ENCODE measurements at places on chromosomes 6 and 20.

DNA sequence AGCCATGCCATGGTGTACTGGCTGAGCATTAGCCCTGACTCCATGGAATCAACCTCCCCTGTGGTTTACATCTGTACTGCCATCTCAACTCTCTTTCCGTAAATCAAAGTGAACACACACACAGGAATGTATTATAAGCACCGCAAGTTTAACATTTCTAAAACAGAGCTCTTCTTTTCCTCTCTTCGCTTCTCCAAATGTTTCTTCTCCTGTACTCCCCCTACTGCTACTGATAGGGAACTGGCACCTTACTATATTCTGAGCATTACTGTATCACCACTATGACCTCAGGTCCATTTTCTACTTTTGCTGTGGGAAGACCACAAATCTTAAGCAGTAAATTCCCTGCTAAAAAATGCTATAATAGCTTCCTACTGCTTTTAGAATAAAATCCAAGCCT lies 101.2 kb downstream of the NUS1 start:
- DNase-seq: no peak

DNA sequence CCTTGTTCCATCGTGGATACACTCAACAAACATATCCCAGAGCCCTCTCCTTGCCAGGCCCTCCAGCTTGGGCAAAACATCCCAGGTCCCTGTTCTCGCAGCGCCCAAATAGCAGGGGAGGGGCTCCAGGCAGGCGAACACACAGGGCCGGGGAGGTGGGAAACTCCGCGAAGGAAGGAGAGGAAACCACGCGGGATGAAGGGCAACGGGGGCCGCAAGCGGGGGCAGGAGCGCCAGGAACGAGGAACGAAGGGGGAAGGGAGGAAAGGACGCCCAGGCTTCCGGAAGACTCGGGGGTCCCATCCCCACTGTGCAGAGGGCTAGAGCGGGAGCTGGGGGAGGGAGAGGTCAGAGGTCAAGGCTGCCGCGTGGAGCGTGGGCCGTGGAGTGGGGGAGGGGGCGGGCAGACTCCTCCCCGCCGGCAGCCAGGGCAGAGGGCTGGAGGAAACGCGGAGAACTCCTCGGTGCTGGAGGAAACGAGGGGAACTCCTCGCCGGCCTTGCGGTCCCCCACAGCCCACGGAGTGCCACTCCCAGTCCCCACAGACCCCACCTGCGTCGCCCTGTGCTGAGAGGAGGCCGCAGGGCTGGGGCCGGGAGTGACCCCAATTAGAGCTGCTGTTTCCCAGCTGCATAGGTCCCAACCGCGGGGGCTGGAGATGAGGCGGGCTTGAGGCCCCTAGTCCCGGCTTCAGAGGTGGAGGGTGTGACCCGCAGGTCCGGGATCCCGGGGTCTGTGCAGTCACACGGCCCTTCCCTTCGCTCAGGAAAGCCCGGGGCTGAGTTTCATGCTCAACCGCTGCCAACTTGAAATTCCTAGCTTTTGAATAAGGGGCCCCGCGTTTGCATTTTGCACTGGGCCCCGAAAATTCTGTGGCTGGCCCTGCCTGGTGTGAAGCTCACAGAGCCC lies 1.2 kb upstream of the RBM38 start:
- DNase-seq: no peak

DNA sequence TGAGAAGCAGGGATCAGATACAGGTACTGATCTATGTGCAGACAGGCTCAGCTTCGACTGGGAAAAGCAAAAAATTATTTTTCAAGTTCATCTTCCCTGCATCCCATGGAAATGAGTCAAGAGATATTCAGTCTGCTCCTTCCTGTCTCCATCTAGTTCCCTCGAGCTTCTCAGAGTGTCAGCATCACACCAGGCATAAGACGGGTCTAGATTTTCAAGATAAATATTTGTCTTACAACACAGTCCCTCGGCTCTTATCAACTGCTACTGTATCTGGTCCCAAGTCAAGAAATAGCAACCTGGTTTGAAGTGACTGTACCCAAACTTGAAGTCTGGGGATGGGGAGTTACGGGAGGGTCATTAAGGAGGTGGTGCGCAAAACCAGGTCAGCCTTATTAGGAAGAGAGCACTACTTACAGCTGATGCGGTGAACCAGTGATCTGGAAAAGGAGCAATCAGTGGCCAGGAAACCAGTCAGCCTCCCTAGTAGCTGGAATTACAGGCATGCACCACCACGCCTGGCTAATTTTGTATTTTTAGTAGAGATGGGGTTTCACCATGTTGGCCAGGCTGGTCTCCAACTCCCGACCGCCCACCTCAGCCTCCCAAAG lies 29.7 kb downstream of the ZMYND8 start:
- DNase-seq: no peak

GRCh38 chr6:156256161-156256560 lies 521.0 kb upstream of the ARID1B start:
- no peak for DNase-seq

- DNase-seq: no peak
Measured at GRCh38 chr6:3382326-3383279, 74.2 kb downstream of the SLC22A23 start.

- DNase-seq: no peak
Measured at GRCh38 chr6:31965700-31966099, 6.2 kb downstream of the DXO start.

GRCh38 chr6:129105035-129105434 lies 222.1 kb downstream of the LAMA2 start:
- DNase-seq: no peak

DNA sequence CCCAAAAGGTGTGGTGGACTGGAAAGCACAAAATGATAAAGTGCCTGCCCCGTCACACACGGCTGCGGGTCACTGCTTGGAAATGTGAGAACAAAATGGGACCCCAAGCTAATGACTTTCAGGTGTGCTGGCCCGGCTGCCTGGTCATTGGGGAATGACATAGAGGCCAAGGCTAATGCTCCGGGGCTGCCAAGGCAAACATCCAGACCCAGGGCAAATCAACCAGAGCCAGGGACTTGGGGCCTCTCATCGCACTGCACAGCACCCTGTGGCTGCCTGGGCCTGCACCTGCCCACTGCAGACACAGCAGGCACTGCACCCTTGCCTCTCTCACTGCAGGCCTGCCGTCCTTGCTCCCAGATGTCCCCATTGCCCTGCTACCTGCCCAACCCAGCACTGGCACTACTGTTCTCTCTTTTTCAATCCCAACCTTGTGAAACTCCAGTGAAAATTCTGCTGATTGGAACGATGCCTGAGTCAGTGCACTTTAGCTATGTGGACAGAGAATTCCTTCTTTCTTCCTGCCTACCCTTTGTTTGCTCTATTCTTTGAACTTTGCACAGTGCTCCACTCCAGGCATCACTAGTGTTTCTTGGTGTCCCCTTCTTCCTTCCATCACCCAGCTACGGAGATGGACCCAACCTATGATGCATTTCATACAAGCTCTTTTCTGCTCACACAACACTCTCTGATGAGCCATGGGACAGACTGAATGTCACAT lies 849.5 kb downstream of the MAFB start:
- DNase-seq: no peak

DNA sequence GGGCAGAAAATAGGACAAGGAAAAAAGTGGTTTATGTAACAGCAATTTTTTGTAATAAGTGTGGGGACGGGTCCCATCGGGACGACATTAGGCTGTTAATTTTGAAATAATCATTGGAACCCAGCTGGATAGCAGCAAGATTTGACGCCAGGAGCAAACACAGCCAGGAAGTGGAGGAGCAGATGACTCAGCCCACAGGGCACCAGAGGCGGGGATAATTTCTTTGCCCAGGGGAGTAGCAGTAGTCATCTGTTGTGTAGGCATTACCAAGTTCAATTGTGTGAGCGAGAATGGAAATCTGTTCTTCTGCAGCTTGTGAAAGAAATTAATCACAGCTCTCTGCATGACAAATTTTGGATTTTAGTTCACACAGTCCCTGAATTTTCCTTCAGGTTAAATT lies 22.6 kb upstream of the RIN2 start:
- DNase-seq: no peak

DNA sequence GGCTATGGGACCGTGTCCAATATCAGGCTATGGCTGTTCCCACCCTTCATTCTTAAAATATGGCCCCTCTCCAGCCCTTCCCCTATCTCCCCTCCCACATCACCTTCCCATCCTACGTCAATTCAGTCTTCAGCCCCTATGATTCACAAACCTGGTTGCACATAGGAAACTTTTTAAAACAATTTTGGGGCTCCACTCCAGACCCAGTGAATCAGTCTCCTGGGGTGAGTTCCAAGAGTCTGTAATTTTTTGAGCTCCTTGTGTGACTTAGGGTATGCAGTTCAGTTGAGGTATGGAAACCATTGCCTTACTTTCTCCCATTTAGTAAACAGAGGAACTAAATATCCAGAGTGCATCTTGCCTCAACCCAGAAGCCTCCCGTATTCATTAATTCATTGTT lies 5.5 kb downstream of the HNF4A start:
- no peak for DNase-seq

DNA sequence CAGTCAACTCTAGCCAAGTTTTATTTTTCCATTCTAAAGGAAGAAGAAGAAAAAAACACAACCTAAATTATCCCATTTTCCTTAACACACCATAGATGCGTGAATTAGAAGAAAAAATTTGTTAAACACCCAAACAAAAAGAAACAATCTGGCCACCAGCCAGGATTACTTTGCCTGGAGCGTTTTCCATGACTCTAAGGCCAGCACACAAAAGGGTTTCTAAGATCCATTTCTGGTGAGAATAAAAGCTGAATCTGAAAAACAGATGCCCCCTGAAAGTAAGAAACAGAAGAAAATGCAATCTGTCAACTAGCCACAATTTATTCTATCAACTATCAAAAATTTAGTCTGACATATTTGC lies 267.2 kb upstream of the SULF2 start:
- no peak for DNase-seq

DNA sequence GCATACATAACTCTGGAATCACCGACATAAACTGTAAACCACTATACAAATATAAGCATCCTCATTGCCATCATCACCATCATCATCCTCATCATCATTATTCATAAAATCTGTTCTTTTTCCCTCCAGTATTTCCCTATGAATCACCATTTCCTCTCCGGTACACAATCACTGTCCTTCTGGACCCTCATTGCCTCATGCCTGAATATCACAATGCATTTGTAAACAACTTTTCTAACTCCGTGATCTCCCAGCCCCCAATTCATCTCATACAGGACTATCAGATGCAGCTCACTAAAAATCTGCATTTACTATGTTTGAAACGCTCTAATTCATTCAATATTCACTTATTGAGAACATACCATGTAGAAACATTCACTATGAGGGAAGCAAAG lies 339.7 kb downstream of the TBC1D32 start:
- DNase-seq: no peak

- DNase-seq: no peak
Measured at GRCh38 chr20:10940941-10941340, 267.1 kb upstream of the JAG1 start.

GRCh38 chr6:35716798-35717197 lies 20.0 kb upstream of the ARMC12 start:
- no peak for DNase-seq

- DNase-seq: no peak
Measured at GRCh38 chr6:16570946-16571345, 190.3 kb downstream of the ATXN1 start.

- DNase-seq: no peak
Measured at GRCh38 chr20:25203089-25203488, 7.6 kb downstream of the ENTPD6 start.

GRCh38 chr6:64750910-64751309 lies 956.1 kb downstream of the EYS start:
- DNase-seq: no peak

DNA sequence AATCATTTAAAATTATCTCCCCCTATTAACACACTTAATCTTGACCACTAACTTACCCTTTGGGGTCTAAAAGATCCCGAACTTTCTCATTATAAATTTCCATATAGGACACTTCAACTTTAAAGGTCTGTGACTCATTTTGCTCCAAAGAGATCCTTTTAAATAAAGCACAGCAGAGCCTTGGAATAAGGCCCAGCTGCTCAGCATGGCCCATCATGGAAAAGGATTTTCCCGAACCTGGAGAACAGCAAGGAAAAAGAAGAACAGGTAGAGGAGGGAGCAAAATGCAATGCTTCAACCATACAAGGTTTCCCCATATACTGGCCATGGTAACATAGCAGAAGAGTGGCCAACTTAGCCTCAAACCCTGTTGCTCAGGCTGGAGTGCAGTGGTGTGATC lies 132.1 kb downstream of the KIF13A start:
- no peak for DNase-seq

DNA sequence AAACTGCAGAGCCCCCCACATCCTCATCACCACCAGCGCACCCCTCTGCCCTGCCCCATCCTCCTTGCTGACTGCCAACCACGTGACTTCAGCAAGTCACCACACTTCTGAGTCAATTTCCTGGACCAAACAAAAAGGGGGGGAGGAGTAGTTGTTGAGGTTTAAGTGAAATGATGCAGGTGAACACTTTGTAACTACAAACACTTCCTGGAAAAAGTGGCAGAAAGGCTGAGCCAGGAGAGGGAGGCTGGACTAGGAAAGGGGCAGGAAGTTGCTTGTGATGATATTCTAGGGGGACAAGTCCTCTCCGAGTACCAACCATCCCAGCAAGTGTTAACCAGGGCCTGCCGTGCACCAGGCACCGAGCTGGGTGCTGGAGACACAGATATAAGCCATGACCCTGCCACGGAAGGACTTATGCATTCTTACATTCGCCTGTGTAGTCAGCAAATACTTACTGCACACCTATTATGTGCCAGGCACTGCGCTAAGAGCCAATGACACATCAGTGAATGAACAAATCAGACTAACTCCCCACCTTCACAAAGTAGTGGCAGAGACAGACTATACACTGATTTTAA lies 67.3 kb downstream of the PREX1 start:
- no peak for DNase-seq

DNA sequence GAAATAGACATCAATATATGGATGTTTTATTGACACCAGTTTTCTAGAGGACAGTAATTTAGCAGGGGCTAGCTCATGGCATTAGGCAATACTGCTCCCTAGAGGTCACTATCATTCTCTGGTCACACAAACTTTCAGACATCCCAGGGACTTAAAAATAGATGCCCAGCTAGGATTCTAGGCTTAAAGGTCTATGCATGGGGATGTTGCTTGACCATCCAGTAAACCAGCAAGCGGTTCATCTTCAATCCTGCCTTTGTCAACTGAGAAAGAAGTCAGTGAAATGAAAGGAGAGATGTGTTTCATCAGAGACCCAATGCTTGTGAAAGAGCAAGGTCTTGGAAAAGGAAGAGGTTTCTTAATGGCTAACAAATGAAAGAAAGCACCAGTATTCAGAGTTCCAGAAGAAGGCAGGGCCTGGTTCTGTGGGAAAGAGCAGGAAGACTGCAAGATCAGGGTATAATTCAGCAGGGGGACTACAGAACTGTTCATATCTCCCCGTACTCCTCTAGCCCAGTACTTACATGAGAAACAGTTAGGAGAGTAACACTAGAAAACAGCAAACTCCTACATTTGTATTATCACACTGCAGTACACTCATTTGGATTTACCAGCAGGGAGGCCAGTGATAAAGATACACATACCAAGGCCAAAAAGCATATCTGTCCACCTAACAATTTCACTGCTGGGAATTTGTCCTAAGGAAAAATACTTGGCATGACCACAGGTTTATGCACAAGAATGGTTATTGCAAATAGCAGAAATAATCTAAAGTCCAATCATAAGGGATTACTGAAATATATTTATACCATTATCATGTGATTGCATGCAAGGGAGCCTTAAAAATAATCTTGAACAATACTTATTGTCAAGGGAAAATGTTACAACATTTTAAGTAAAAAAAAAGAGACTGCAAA lies 151.4 kb upstream of the LAMA2 start:
- no peak for DNase-seq
